Renal cortical epithelial cell (primary cell): ENCODE measurements at places on chromosomes 7 and 10. TPM values are rescaled to one million over a fixed set of nuclear protein-coding genes. Genes with fewer than 3 reads are reported as not detected.

The CRTAC1 gene
- 0.17 and 23.9 TPM in 2 replicates for total RNA-seq

The ACTR3C gene
- total RNA-seq: 40.1 and 81.8 TPM in 2 replicates

The MASTL gene
- total RNA-seq: 9.9 and 18.4 TPM in 2 replicates

The RBP3 gene
- not detected in 2 replicates for total RNA-seq

DNA sequence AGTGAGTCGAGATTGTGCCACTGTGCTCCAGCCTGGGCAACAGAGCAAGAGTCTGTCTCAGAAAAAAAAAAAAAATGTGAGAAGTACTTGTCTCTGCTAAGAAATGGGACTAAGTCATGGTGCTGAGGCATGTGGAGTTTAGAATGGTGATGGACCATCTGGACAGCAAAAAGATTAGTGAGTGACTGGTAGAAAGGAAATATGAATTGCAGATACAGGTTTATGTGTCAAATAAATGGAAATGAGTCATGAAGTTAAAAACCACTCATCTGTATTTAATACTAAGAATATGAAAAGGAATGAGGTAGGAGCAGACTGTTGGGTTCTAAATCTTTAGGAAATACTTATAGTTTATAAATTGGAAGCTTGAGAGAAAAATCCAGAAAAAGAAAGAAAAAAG is 625.7 kb upstream of the ANKRD30A start:
- DNase-seq: no peak

GRCh38 chr7:137935884-137936508 is 65.9 kb downstream of the CREB3L2 start:
- DNase-seq: no peak

GRCh38 chr10:133309720-133310398 is 1.1 kb downstream of the ZNF511 start:
- no peak for DNase-seq

DNA sequence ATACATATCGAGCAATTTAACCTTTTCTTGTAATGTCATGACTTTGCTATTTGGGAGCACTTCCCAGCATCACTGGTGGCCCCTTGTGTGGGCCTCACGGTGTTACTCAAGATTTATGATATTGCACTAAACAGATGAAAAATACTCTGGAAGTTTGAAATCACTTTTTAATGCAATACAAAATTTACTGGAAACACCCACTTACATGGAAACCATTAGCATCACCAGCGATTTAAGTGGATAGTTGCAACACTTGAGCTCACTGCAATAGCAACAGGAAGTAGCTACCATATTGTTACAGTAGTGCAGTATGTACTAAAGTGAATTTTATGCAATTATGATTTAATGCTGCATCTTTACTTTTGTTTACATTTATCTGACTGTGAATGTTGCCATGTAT is 184.4 kb downstream of the MDFIC start:
- no peak for DNase-seq

- no peak for DNase-seq
Observed at GRCh38 chr7:105097619-105098018, 83.6 kb downstream of the KMT2E start.

DNA sequence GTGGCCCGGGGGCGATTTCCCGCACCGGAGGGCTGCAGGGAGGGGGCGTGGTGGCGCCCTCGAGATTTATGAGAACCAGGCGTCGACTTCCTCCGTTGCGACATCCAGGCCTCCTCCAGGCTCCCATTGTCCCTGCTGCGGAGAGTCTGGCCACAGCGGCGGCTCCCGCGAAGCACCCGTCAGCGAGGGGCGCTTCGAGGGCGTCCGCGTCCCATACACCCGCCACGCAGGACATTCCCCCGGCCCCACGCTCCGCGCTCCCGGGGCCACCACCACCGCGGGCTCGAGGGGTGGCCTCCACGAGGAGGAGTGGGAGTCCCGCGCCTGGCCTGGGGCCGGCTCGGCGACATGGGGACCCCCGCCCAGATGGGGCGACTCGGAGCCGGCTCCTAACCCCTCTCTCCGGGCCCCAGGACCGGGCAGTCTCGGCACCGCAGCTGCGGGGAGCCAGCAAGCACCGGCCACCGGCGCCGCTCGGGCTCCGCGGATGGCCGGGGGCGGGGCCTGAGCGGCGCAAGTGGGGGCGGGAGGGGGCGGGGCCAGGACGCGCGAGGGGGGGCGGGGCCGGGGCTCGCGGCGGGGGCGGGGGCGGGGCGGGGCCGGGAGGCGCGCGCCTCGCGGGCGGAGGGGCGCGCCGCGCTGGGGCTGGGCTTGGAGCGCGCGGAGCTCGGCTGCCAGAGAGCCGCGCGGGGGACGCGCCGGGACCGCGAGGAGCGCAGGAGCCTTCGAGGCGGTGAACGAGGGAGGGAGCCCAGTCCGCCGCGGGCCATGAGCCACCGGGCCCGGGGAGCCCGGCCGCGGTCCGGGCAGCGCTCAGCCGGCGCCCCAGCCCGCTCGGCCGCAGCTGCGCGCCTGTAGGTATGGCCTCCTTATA is at the start of gene SH2B2:
Gene SH2B2, plus strand, starts transcription at position 632 of the 874 bp plus-strand sequence. CDS start 13,683 bp downstream, outside the sequence.
- DNase-seq: peak; percentile 53

DNA sequence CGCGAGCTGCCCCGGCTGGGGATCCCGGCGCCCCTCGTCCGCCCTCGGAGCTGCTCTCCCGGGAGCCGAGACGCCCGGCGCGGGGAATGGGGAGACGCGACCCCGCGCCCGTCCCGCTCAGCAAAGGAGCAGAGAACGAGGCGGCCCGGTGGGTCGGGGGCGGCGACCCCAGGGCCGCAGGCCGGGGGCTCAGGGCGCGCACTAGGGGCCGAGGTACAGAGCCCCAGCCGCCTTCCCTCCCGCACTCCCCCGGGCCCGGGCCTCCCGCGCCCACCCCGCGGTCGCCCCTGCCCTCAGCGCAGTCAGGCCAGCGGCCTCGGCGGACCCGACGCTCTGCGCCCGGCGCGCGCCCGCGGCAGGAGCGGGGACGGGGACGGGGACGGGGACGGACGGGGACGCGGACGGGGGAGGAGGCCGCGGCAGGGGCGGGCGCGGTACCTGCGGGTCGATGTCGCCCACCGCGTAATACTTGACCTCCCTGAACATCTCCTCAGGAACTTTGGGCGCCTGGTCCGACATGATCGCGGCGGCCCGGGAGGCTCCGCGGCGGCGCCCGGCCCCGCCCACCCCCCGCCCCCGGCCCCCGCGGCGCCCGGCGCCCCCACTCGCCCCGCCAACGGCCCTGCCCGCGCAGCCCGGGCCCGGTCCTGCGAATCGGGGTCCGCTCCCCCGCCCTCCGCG is 373 bp downstream of the PAXIP1 start:
- DNase-seq: no peak

DNA sequence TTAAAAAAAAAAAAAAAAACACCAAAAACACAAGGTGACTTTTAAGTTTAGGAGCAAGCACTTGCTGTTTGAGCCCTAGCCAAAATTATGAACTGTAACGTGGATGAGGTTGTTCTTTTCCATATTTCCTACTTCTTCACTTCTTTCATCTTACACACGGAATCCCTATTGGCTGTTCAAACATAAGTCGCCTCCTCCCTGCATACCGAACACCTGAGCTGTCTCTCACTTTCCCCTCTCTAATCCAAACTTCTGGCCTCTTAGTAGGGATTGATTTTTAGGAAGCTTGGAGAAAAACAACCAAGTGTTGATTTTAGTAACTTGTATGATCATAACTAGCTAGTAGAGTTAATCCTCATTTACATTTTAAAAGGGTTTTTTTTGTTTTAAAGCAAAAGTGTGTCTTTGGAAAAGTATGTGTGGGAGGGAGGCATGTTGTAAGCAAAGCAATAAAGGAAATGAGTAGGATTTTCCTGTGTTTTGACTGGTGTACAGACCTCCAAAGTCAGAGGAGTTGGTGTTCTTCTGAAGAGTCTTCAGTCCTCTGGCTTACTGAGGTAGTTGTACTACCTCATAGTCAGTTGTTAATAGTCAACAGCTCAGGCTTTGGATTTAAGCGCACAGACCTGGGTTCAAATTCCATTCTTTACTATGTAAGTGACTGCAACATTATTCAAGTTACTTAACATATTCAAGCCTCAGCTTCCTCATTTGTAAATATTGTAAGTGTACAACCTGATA is 39.3 kb downstream of the RABGEF1 start:
- DNase-seq: peak; percentile 47

GRCh38 chr7:108454674-108455550 is 1.3 kb downstream of the NRCAM start:
- DNase-seq: no peak

DNA sequence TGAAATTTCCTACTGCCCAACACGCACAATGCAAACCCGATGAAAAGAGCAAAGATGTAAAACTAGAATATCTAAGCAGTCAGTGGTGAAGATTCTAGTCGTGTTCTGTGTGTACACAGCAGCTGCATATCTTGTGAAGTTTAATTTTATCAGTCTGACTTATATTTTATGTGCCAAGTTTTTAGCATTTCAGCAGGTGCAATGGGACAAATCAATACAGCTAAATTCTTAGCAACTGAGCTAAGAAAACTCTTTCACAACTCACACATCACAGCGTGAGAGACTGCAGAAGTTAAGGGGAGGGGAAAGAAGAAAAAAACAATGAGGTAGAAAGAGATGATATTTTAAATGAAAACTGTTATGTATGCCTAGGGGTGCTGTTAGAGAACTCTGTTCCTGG is 164.9 kb upstream of the NEBL start:
- no peak for DNase-seq

DNA sequence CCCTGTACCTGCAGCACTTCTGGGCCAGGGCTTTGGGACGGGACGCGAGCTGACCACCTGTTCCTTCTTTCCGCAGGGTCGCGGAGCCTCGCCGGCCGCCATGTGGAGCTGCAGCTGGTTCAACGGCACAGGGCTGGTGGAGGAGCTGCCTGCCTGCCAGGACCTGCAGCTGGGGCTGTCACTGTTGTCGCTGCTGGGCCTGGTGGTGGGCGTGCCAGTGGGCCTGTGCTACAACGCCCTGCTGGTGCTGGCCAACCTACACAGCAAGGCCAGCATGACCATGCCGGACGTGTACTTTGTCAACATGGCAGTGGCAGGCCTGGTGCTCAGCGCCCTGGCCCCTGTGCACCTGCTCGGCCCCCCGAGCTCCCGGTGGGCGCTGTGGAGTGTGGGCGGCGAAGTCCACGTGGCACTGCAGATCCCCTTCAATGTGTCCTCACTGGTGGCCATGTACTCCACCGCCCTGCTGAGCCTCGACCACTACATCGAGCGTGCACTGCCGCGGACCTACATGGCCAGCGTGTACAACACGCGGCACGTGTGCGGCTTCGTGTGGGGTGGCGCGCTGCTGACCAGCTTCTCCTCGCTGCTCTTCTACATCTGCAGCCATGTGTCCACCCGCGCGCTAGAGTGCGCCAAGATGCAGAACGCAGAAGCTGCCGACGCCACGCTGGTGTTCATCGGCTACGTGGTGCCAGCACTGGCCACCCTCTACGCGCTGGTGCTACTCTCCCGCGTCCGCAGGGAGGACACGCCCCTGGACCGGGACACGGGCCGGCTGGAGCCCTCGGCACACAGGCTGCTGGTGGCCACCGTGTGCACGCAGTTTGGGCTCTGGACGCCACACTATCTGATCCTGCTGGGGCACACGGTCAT is 13.3 kb downstream of the GPR146 start:
- DNase-seq: no peak

DNA sequence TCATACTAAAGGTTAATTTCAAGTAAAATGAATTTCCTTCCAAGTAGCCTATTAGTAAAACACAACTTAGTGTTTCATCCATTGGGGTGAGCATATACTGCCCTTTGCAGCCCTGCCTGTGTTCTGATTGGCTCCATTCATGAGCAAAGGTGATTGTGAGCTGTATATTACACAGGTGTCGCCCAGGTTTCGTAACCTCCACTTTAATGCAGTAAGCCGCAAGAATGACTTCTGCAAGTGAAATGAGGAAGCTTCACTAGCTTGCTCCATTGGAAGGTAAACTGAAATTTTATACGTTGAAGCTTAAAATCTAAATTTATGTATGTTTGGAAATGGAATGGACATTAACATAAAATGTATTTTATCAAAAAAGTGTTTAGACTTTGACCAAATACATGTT is 24.4 kb downstream of the MTURN start:
- DNase-seq: no peak
